Cerebellum (tissue), 4 donors: ENCODE measurements at places on chromosomes 3 and 15.
A peak's percentile ranks its signal among the peaks of the same experiment; 100 is the strongest.

GRCh38 chr3:14132120-14132519, 7.3 kb downstream of the TMEM43 start:
- DNase-seq = no peak

DNA sequence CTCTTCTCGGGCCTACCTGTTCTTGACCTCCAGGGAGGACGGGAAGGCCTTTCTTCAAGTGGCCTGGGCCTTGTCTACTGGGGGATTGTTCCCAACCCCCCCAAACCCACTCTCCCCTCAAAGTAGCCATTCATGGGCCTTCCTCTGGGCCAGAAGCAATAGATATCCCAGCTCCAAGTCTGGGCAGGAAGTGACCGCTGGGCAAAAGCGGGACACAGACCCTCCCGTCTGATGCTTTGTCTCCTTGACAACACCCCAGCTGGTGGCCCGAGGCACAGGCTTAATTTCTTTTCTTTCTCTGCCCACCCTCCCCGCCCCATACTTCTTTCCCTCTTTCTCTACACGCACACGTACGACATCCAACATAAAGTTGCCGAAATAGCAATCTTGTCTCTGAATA, 41.4 kb upstream of the FEZF2 start:
- DNase-seq = no peak

DNA sequence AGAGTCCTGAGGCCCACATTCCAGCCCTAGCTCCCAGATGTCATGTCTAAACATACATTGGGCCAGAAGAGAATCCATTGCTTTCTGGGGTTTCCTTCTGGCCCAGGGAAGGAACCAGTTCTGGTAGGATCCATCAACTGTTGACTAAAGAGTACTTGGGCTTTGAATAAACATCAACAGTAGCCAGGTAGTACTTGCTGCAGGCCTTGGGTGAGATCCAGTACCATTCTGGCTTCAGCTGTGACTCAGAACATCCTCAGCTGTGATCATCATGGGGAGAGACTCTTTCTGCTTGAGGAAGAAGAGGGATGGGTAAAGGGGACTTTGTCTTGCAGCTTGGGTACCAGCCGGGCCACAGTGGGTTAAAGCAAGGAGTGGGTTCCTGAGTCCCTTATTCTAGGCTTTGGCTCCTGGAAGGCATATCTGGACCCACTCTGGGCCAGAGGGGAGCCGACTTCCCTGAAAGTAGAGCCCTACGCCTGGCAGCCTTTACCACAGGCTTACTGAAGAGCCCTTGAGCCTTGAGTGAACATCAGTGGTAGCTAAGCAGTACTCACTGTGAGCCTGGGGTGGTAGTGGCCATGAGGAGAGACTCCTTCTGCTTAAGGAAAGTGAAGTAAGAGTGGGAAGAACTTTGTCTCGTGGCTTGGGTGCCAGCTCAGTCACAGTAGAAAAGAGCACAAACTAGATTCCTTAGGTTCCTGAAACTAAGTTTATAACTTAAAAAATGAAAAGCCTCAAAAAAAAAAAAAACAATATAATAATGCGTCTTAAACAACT, 128.3 kb downstream of the GOLIM4 start:
- DNase-seq = no peak

- DNase-seq = no peak
Measured at GRCh38 chr3:117885011-117885441, 1149.6 kb downstream of the IGSF11 start.

DNA sequence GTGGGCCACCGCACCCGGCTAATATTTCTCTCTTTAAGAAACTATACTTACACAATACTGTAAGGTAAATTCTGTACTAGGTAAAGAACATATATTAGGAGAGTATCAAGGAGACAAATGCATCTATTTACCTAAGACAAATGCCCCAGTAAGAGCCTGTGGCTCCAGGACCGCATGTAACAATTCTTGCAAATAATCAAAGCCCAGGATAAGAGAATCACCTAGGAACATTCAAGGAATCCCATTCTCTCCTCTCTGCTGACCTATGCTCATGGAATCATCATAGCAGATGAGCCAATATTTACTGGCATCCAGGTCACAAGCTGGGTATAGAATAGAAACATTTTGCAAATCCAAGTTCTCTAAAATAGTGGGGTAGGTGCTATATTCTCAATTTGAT, 347.7 kb downstream of the FOXP1 start:
- no peak for DNase-seq

GRCh38 chr15:61227950-61228936, 859 bp downstream of the RORA start:
- peak; percentile 47 for DNase-seq

- DNase-seq = no peak
Measured at GRCh38 chr3:21718943-21719591, 31.9 kb downstream of the ZNF385D start.

- no peak for DNase-seq
Measured at GRCh38 chr15:69491038-69491505, 38.5 kb downstream of the RPLP1 start.

- DNase-seq = no peak
Measured at GRCh38 chr3:77137559-77137958, 97.7 kb downstream of the ROBO2 start.

DNA sequence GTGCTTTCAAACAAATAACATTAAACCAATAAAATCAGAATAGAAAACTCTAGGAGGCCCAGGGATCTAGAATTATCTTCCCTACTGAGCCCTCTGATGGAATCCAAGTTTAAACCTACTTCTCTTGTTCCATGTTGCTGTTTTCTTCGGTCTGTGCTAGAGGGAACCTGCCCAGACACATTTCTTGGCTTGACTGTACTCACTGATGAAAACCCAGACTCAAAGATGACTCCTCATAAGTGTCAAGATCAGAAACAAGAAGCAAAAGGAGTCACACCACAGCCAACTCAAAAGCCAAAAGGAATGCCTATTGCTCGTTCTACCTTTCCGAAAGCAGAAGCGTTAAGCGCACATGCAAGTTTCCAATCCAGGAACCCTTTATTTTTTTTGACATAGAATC, 31.6 kb downstream of the SCAP start:
- no peak for DNase-seq

GRCh38 chr3:177262396-177262795, 65.1 kb upstream of the TBL1XR1 start:
- DNase-seq = no peak

GRCh38 chr15:87846746-87847145, 409.8 kb downstream of the NTRK3 start:
- DNase-seq = no peak

GRCh38 chr3:42102571-42102970, 11.4 kb downstream of the TRAK1 start:
- no peak for DNase-seq

GRCh38 chr15:68379759-68380290, 52.1 kb downstream of the ITGA11 start:
- no peak for DNase-seq

DNA sequence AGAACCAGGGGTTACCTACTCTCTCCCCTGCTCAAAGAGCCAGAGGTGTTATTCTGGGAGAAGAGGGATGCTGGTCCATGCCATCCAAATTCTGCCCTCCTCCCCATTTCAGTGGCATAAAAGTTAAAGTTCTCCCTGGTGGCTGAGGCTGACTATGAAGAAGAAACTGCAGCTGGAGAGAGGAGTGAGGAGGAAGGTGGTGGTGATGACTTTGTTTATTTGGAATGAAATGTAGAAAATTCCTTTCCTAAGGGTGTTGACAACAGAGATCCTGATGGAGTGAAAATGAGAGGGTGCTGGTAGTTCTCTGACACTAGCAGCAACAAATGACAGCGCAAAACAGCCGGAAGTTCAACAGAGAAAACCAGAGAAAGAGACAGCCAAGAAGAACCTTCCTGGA, 100.4 kb downstream of the PCCB start:
- no peak for DNase-seq

- no peak for DNase-seq
Measured at GRCh38 chr15:90173372-90173771, 27.8 kb upstream of the SEMA4B start.

DNA sequence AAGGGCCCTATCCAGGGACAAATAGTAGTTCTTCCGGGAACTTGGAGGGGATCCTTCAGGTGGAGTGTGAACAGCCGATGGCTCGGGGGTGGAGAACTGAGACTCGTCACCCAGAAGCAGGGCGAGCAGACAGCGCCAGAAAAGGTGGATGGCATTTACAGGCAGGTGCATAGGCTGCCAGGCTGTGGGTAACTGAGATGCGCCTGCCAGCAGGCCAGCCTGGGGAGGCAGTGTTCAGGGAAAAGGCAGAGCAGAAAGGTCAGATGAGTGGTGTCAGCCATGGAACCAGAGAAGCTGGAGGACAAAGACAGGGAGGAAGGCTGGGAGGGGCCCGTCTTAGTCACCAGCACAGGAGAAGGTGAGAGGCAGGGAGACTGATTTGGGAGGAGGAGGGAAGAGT, 53.0 kb upstream of the SEC22A start:
- no peak for DNase-seq

DNA sequence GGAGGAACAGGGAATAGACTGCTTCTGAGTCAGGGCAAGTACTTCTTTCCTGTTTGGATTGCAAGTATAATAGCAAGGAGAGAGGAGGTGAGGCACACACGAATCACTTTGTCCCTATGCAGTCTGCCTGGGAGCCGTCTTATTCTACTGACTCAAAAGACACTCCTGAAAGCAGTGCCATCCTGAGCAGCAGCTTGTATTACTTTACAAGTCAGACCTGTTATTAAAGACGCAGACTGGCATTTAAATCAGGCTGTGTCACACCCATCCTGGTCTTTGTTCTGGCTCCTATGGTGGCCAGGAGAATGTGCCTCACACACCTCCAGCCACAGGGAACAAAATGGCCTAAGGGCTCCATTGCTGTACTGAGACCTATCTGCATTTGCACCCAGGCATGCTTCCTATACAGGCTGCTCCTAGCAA, 17.9 kb upstream of the SQOR start:
- DNase-seq = no peak

DNA sequence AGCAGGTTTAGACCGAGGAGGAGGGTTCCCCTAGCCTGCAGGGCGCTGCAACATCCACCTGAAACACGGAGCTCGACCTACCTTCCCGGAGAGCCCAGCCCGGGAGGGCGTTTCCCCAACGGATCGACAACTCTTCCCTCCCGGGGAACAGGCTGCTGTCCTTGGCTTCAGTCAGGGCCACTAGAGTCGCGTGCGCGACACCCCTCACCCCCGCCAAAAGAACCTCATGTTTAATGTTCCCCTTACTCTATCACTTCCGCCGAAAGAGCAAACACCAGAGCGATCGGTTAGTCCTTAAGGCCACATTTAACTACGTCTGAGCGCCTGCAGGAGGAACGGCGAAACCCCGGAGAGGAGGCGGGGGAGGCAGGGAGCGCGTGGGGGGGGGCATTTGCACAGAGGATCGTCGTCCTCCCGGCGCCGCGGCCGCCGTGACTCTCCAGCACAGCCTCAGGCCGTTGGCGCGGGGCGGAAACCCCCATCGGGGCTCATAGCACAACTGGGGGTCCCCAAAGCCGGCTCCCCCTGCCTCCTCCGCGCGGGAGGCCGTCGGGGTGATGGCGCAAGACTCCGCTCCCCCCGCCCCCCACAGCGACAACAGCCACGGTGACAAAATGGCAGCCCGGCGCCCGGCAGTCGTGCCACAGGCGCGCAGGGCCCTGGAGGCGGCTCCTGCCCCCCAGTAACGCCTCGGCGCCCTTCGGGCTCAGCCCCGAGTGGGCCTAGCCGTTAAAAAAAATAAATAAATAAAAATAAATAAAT, 3.2 kb downstream of the ANP32A start:
- DNase-seq = peak; percentile 61

DNA sequence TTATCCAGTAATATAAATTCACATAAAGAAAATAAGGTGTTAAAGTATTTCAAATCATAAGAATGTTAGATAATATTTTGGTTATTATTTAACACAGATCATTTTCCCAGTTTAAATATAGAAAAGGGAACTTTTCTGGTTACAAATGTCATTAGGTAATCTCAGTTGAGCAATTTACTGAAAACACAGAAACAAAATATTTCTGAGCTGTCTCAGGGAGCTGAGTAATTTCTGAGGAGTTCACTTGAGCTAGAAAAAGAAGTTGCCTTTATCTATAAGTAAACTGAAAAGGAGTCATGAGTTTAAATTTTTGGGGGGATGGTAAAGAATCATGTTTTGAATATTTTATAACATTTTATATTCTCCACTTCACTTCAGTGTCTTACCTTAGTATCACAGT, 855.4 kb upstream of the ARPP21 start:
- no peak for DNase-seq

DNA sequence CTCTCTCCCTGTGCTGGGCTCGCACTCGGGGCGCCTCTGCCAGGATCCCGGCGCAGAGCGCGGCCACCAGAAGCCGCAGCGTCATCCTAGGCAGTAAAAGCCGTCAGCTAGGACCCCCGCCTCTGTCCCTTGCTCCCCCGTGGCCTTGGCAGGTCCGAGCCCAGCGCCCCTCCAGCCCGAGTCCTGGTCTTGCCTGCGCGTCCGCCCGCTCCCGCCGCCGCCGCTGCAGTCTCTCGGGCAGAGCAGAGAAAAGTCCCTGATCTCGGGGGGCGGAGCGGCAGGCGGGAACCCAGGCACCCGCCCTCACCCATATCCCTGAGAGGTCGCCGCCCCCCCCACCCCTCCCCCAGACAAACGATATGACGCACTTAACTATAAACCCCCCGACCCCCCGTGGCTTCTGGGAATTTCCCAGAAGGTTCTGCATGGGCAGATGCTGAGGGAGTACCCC, at the start of gene COL7A1:
Gene COL7A1 (minus strand): TSS at position 255 of the 451 bp plus-strand sequence. CDS start 170 bp downstream, at position 85.
- DNase-seq = peak; percentile 17

DNA sequence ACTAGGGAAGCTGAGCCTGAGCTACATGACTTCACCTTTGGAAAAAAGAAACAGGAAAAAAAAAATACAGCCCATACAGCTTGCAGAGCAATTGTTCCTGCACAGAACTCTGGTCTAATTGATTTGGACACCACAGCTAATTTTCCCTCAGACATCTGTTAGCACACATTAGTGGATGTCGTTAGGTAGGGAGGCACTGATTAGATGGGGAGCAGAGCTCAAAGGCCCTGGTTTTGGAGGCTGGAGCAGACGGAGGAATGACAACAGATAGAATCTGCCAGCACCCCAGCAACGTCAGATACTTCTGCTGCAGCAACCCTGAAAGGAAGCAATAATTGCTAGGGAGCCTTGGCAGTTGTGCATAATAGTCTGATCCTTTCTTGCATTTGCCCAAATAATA, 398.9 kb downstream of the LSAMP start:
- peak; percentile 53 for DNase-seq

DNA sequence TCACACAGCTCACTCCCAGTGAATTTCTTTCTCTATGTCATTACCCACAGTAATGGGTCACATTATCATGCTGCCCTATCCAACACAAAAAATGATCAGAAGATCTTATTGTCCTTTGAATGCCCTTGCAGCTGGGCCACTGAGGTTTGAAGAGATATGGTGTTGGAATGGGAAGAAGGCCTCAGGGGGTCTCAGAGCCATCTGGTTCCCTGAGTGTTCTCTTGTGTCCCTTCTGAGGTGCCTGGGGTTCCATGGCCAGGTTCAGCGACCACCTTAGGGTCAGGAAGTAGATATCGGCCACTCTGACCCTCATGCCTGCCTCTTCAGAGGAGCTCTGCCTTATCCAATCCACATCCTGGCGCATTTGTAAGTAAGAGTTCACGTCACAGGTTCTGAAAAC, 232.3 kb downstream of the TJP1 start:
- no peak for DNase-seq

DNA sequence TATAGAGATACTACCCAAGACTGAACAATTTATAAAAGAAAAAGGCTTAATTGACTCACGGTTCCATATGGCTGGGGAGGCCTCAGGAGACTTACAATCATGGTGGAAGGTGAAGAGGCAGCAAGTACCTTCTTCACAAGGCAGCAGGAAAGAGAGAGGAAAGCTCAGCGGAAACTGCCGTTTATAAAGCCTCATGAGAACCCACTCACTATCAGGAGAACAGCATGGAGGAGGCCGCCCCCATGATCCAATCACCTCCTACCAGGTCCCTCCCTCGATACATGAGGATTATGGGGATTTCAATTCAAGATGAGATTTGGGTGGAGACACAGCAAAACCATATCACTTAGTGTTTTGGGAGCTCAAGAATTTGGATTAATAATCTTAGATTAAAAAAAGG, 240.2 kb downstream of the UACA start:
- no peak for DNase-seq
